ENCODE measurements at places on chromosomes 16 and 17.

DNA sequence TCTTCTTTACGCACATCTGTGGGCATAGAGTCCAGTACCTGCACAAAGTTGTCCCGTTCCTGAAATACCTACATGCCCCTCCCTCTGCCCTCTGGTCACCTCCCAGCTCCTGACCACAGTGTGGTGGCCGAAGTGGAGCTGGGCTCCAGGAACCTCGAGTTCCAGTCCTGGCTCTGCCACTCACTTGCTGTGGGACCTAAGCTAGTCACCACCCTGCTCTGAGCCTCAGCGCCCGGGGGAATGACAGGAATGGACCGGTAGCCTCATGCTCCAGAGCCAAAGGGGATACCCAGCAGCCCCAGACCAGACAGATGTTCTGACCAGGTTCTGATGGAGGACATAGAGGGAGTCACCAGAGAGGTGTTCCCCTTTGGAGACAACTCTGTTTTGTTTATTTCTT, 26.7 kb upstream of the ITGA3 start:
- H3K4me3 ChIP-seq = no peak overlapping the region
- H3K27ac ChIP-seq = no peak overlapping the region
- H3K27me3 ChIP-seq = no peaks in the 10 kb centered on the region
- no peaks in the 10 kb centered on the region for H3K36me3 ChIP-seq
- no peak for DNase-seq

- no peak overlapping the region for H3K4me3 ChIP-seq
- peaks cover 57% of the 10 kb centered on the region for H3K36me3 ChIP-seq
- no peak for DNase-seq
- H3K27me3 ChIP-seq = no peaks in the 10 kb centered on the region
Measured at GRCh38 chr17:41907185-41907556, 11.6 kb downstream of the ACLY start.

GRCh38 chr17:12642034-12642433, 23.7 kb upstream of the MYOCD start:
- H3K27me3 ChIP-seq = no peaks in the 10 kb centered on the region
- H3K36me3 ChIP-seq = no peaks in the 10 kb centered on the region
- no peak for DNase-seq
- H3K27ac ChIP-seq = no peak overlapping the region

DNA sequence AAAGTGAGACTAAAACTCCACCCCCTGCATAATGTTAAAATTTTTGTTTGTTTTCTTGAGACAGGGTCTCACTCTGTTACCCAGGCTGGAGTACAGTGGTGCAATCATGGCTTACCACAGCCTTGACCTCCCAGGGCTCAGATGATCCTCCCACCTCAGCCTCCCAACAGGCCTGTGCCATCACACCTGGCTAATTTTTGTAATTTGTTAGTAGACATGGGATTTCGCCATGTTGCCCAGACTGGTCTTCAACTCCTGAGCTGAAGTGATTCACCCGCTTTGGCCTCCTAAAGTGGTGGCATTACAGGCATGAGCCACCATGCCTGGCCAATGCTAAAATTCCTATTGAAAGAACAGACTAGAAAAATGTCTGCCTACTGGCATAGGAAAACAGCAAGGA, 103.8 kb downstream of the TRIM37 start:
- no peaks in the 10 kb centered on the region for H3K27me3 ChIP-seq
- DNase-seq = no peak
- H3K4me1 ChIP-seq = no peaks in the 10 kb centered on the region
- H3K36me3 ChIP-seq = no peaks in the 10 kb centered on the region
- H3K4me3 ChIP-seq = no peak overlapping the region

- H3K27ac ChIP-seq = no peak overlapping the region
- H3K27me3 ChIP-seq = peaks cover 65% of the 10 kb centered on the region
- no peak overlapping the region for H3K4me3 ChIP-seq
- no peaks in the 10 kb centered on the region for H3K36me3 ChIP-seq
- DNase-seq = peak; percentile 40
Measured at GRCh38 chr16:86578611-86579267, 390 bp downstream of the FOXL1 start.

- H3K4me1 ChIP-seq = peaks cover 2% of the 10 kb centered on the region
- no peaks in the 10 kb centered on the region for H3K36me3 ChIP-seq
- no peak overlapping the region for H3K4me3 ChIP-seq
- no peaks in the 10 kb centered on the region for H3K27me3 ChIP-seq
- no peak for DNase-seq
Measured at GRCh38 chr17:55632893-55633292, 89.8 kb downstream of the TMEM100 start.

GRCh38 chr17:49854126-49854525, 6.3 kb upstream of the TAC4 start:
- H3K4me3 ChIP-seq = no peak overlapping the region
- no peaks in the 10 kb centered on the region for H3K4me1 ChIP-seq
- no peaks in the 10 kb centered on the region for H3K36me3 ChIP-seq
- no peaks in the 10 kb centered on the region for H3K27me3 ChIP-seq
- DNase-seq = no peak

Data from mesendoderm (in vitro differentiated cells).